Lung (tissue), 17 donors: ENCODE measurements at places on chromosomes 16 and 17. TPM values are rescaled to one million over a fixed set of nuclear protein-coding genes. Genes with fewer than 3 reads are reported as not detected.

Gene TBC1D3
- total RNA-seq, result not detected

Gene PIMREG
- 0.58 TPM for total RNA-seq

Gene PRKCB
- 46.4 TPM for total RNA-seq

Gene RNU2-1
- 5,157 TPM for total RNA-seq

Gene TCAP
- 1.3 TPM for total RNA-seq

Gene DCXR
- total RNA-seq, result 218 TPM

GRCh38 chr17:50835301-50836234 lies at the start of gene WFIKKN2:
Gene WFIKKN2 (plus strand): TSS chr17:50835586. CDS start chr17:50835938, 352 bp downstream.
- H3K27me3 ChIP-seq, result no peaks in the 10 kb centered on the region
- peak; percentile 26 for DNase-seq
- H3K27ac ChIP-seq, result no peak within 1 kb of the TSS
- H3K36me3 ChIP-seq, result no peaks in the 10 kb centered on the region
- peaks cover 42% of the 10 kb centered on the region for H3K4me1 ChIP-seq

GRCh38 chr17:28929787-28930186 lies 21.5 kb downstream of the PHF12 start:
- H3K36me3 ChIP-seq, result peaks cover 9% of the 10 kb centered on the region
- DNase-seq, result no peak
- no peak overlapping the region for H3K4me3 ChIP-seq
- no peak overlapping the region for H3K27ac ChIP-seq

GRCh38 chr17:41865596-41865893 lies 322 bp upstream of the KLHL11 start:
- no peak for DNase-seq
- H3K4me1 ChIP-seq, result peaks cover 12% of the 10 kb centered on the region
- H3K4me3 ChIP-seq, result peak overlapping the region; percentile 32
- H3K36me3 ChIP-seq, result peaks cover under 1% of the 10 kb centered on the region
- H3K27ac ChIP-seq, result no peak overlapping the region

GRCh38 chr16:29665294-29666077 lies 2.4 kb downstream of the SPN start:
- no peaks in the 10 kb centered on the region for H3K36me3 ChIP-seq
- H3K4me3 ChIP-seq, result no peak overlapping the region
- no peaks in the 10 kb centered on the region for H3K4me1 ChIP-seq
- no peak overlapping the region for H3K27ac ChIP-seq
- H3K27me3 ChIP-seq, result no peaks in the 10 kb centered on the region

DNA sequence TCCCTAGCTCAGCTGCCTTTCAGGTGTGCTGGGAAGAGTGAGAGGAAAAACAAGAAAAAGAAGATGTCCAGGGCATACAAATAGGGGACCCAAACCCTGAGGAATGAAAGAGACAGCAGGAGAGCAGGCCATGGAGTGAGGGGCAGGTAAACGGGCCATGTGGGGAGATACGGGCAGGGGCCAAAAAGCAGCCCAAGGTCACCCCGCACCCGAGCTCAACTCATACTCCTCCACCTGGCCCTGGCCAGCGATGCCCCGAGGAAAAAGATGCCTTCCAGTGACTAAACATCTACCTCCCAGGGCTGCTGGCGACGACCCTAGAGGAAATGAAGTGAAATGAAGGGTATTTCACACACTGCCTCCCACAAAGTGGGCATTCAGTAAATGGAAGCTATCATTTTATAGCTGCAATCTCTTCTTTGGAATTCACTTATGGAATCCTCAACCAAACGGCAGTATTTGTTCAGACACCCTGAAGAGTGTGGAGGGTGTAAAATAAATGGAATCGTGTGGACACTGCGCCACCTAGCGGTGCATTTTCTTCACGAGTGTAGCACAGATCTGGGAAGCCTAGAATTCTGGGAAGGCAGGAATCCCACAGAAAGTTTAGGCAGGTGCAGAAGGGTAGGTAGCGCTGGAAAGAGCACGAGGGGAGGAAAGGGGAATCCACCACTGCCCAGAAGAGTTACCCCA lies 14.9 kb downstream of the ELAC2 start:
- peak; percentile 86 for DNase-seq
- no peaks in the 10 kb centered on the region for H3K4me1 ChIP-seq
- peaks cover 42% of the 10 kb centered on the region for H3K36me3 ChIP-seq
- no peaks in the 10 kb centered on the region for H3K27me3 ChIP-seq
- no peak overlapping the region for H3K4me3 ChIP-seq

DNA sequence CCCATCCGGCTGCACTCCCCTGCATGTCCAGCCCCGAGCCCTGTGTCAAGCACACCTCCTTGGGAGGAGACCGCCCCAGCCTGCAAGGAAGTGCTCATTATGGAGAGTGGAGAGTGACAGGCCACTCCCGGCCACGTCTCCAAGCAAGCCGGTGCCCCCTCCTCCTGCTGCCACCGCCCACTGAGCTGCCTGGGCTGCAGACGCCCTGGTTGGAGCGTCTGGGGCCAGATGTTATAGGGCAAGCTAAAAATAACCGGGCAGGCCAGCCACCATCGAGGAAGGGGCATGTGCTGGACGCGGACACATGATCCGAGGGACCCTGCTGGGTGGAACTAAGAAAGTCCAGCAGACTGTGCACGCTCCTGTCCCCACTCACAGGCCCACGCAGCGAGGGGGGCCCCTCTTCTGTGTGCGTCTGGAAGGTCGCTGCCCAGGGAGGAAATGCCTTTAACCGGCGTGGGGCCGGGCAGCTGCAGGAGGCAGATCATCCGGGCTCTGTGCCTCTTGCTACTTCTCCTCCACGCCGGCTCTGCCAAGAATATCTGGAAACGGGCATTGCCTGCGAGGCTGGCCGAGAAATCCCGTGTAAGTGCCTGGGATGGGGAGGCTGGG lies at the start of gene WFDC1:
Gene WFDC1 (plus strand): TSS at position 348 of the 612 bp plus-strand sequence. CDS start 94 bp downstream, at position 442.
- H3K27me3 ChIP-seq, result no peaks in the 10 kb centered on the region
- peak within 1 kb of the TSS; percentile 10 for H3K4me3 ChIP-seq
- no peaks in the 10 kb centered on the region for H3K36me3 ChIP-seq
- peak within 1 kb of the TSS; percentile 82 for H3K27ac ChIP-seq
- no peaks in the 10 kb centered on the region for H3K4me1 ChIP-seq

- no peaks in the 10 kb centered on the region for H3K36me3 ChIP-seq
- H3K27ac ChIP-seq, result no peak overlapping the region
- H3K27me3 ChIP-seq, result no peaks in the 10 kb centered on the region
- H3K4me3 ChIP-seq, result no peak overlapping the region
- DNase-seq, result no peak
These were observed 3.4 kb upstream of the NXPH3 start for GRCh38 chr17:49572226-49572625.

- no peak overlapping the region for H3K4me3 ChIP-seq
- H3K27me3 ChIP-seq, result no peaks in the 10 kb centered on the region
- no peak overlapping the region for H3K27ac ChIP-seq
- no peaks in the 10 kb centered on the region for H3K4me1 ChIP-seq
- H3K36me3 ChIP-seq, result peaks cover 19% of the 10 kb centered on the region
These were observed 106.5 kb downstream of the MAP2K4 start for GRCh38 chr17:12127177-12127576.

- H3K27ac ChIP-seq, result no peak overlapping the region
- peaks cover 3% of the 10 kb centered on the region for H3K4me1 ChIP-seq
- DNase-seq, result no peak
- no peaks in the 10 kb centered on the region for H3K27me3 ChIP-seq
- H3K36me3 ChIP-seq, result peaks cover 20% of the 10 kb centered on the region
- no peak overlapping the region for H3K4me3 ChIP-seq
These were observed 8.8 kb downstream of the VPS53 start for GRCh38 chr17:705863-706262.

DNA sequence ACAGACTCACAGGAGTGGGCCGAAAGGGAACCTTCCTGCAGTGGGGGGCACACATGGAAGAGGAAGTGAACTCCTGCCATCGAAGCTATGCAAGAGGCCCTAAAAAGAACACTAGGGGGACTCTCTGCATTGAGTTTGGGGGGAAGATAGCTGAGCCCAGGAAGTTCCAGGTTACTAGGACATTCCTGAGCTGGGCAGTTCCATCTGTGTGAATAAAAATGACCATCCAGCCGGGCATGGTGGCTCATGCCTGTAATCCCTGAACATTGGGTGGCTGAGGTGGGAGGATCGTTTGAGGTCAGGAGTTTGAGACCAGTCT lies 211.8 kb downstream of the ZNF423 start:
- no peak overlapping the region for H3K4me3 ChIP-seq
- peak; percentile 58 for DNase-seq

DNA sequence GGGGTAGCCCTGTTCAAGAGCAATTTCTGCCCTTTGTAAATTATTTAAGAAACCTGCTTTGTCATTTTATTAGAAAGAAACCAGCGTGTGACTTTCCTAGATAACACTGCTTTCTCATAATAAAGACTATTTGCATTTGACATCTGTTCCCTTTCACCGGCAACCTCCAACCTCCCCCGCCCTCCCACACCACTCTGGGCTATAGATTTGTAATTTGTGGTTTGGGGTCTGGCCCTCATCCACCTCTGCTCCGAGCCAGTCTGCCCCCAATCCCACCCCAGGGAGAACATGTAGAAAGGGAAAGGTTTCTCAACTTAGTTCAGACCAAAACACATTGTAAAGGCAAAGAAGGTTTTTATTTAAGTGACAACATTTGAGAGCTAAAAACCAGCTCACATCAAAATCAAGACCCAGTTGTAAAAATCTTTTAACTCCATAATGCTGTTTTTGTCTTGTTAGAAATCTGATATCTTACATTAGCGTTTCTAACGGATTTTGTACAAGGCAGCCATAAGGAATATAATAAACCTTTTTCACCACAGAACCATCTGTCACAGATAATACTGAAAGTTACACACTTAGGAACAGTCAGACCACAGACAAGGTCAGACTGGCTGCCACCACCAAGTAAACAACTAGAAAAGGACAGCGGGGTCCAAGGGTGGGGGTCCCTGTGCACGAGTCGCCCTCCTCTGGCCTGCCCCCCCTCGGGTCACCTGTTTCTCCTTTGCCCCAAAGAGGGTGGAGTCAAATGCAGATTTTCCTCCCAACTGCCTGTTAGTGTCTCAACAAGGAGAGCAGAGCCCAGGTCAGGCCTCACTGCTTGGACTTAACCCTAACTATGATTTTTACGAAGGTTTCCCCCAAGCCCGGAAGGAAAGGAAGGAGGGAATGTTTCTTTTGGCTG lies 6.9 kb downstream of the PIMREG start:
- H3K27me3 ChIP-seq, result no peaks in the 10 kb centered on the region
- no peaks in the 10 kb centered on the region for H3K36me3 ChIP-seq
- H3K4me3 ChIP-seq, result no peak overlapping the region
- H3K27ac ChIP-seq, result no peak overlapping the region
- DNase-seq, result no peak

DNA sequence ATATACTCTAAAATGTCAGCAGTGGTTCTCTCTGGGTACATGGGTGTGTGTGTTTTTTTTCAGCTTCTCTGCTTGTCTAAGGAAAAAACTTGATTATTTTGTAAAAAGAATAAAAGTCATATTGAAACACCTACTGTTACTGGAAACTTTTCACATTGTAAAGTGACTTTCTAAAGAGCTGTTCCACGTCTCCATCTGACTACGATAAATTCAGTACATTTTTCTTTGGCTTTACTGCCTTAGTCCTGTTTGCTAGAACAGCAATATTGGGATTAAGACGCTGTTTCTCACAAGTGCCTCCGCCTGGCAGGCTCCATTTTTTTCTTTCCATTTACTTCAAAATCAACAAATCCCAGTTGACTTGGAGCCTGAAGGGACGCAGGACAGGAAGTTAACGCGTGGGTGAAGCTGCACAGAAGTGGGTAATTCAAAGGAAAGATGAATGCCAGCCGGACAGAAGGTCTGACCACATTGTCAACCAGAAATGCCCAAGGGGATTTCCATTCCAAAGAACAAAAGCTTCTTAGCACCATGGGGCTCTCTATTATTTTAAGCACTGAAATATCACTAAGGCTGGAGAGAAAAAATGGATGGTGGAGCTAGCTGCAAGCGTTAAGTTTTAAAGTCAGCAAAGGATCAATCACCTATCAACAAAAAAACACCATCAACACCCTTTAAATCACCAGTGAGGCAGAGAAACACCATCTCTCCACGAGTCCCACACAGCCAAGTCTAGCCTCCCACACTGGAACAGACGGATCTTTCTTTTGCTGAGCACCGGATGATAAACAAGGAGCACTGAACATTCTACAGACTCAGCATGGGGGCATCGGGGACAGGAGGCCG lies 8.4 kb downstream of the GLOD4 start:
- no peaks in the 10 kb centered on the region for H3K27me3 ChIP-seq
- peaks cover 47% of the 10 kb centered on the region for H3K36me3 ChIP-seq
- no peak for DNase-seq
- no peaks in the 10 kb centered on the region for H3K4me1 ChIP-seq
- H3K27ac ChIP-seq, result no peak overlapping the region

GRCh38 chr16:56279132-56279531 lies 87.8 kb downstream of the GNAO1 start:
- no peaks in the 10 kb centered on the region for H3K27me3 ChIP-seq
- no peak overlapping the region for H3K27ac ChIP-seq
- peaks cover 7% of the 10 kb centered on the region for H3K4me1 ChIP-seq
- no peaks in the 10 kb centered on the region for H3K36me3 ChIP-seq
- H3K4me3 ChIP-seq, result no peak overlapping the region
- DNase-seq, result no peak

DNA sequence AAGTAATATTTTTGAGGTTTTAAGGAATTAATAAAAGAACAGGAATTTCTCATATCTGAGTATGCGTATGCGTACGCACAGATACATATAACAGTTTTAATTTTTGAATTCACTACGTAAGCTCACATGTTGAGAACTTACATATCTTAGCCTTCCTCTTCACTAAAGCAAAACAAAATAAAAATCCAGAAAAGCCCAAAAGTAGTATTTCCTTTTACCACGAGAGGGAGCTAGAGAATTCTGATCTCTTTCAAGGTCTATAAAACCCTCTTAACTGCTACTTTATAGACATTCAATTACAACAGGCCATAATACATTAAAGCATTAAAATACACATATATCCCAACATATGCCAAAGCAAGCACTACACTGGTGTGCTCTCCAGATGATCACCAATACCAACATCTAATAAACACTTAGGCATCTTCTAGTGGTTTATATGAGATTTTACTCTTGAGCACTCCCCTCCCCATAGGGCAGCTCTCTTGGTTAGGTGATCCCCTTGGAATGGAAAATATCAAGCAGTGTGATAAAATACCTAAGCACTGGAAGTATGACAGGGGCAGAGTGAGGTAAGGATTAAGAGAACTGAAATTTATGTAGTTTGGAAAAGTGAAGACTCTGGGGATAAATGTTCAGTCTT lies 94.0 kb downstream of the SKAP1 start:
- no peak overlapping the region for H3K4me3 ChIP-seq
- no peak overlapping the region for H3K27ac ChIP-seq
- no peak for DNase-seq
- H3K36me3 ChIP-seq, result no peaks in the 10 kb centered on the region
- peaks cover 8% of the 10 kb centered on the region for H3K27me3 ChIP-seq
